ENCODE measurements at places on chromosomes 7 and 10.

GRCh38 chr10:75861582-75861981 is 430.2 kb downstream of the LRMDA start:
- no peak for DNase-seq

DNA sequence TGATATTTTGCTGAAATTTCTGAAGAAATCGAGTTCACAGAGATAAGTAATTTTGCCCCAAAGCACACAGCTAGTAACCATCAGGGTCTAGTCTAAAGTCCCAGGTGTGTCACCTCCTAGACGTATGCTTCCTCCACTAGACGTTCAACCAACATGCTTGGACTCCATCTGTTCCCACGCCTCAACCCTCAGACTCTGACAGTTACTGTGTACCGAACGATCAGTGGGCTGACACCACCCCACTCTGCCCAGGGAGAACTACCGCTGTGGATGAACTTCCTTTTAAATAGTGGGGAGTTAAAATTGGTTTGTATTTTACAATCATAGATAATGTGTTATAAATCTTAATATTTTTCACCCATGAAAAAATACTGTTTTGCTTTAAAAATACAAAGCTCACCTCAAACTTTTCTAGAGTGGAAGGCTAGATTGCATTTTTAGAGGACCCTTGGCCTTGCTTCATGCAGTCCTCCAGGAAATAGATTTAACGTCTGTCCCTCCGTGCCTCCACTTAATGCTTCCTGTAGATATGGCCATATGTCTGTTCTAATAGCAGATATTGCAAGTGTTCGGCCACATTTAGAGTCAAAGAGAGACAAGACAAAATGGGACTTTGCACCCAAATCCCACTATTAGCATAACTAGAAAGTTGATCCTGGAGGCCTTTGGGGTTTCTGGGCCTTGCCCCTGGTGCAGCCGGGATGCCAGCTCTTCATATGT is 91.4 kb upstream of the ZPBP start:
- DNase-seq, result no peak

- DNase-seq, result no peak
Observed at GRCh38 chr7:3215624-3216585, 85.1 kb upstream of the SDK1 start.

DNA sequence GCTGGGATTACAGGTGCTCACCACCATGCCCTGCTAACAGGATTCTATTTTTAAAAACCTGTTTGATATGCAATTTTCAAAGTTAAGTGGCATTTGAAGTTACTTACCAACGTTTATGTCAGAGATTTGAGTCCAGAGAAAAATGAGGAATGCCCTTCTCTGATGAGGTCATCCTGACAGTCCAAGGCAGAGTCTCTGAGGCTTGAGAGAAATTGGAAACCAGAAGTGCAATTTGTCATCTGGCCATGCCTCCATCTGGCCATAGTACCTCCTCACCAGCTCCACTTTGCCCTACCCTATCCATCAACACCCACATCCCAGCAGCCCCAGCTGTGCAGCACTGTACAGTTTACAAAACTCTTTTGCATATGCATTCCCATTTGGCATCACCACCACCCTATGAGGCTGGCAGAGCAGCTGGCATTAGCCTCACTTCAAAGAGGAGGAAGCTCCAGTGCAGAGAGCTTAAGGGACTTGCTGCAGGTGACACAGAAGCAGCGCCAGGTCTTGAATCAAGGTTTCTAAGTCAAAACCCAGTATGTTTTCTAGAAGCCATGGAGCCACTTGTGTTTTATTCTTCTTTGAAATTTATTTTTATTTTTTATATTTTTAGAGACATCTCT is 54.5 kb upstream of the PDZD8 start:
- DNase-seq, result no peak

- no peak for DNase-seq
Observed at GRCh38 chr7:35553519-35553918, 141.4 kb downstream of the HERPUD2 start.

DNA sequence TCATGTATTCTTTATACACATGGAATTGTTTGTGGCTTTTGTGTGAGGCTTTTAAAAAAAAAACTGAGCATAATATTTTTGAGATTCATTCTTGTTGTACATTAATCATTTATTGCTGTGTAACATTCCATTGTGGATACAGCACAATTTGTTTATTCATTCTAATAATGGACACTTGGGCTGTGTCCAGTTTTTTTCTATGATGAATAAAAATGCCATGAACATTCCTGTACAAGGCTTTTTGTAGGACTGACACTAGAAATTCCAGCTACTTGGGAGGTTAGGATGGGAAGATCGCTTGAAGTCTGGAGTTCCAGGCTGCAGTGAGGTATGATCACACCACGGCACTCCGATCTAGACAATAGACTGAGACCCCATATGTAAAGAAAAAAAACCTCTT is 254.3 kb upstream of the CACNA2D1 start:
- no peak for DNase-seq

DNA sequence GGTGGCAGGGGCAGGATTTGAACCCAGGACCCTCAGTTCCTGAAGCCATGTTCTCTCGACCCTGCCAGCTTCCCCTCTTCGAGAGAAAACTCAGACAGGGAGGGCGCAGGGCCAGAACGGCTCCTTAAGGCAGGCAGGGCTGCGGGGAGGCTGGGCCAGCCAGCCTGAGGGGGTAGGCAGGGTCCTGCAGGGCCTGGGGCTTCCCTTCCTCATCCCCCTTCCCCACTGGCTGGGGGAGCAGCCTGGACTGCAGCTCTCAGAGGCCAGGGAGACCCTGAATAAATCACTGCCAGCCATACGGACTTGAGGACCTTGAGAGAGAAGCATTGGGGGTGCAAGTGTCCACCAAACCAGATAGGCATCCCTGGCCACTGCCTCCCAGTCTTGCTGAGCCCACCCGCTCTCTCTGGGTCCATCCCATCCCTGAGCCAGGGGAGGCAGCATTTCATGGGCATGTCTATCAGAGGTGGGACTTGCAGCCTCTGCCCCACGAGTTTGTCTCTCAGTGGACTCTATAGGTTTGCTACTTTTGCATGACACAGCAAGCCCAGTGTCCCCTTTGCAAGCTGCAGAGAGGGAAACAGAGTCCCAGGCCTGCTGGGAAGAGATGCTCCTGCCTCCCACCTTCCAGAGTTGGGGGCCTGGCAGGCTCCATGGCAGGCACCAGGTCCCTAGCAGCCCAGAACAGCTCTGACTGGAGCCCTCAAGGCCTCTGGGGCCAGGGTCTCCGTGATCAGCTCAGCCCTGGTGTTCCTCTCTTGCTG is 70.9 kb downstream of the MYL10 start:
- DNase-seq, result no peak

GRCh38 chr7:93574269-93574645 is 267 bp downstream of the CALCR start:
- DNase-seq, result no peak

DNA sequence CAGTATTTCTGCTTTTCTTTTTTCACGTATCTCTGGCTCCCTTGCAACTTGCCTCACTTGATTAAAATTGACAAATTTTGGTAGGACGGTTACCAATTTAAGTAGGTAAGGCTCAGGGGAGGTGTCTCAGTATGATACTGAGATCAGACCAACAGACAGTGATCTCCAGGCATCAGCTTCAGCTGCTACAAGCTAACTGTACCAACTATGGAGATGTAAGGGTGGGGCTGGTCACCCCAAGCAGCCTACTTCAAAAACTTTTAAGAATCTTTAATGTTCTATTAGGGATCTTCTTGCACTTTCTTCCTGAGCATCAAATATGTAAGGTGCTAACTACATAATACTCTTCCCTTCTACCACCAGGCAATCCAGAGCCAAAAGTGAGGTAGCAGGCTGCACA is 26.9 kb downstream of the SLC35B4 start:
- DNase-seq, result no peak

GRCh38 chr7:124688991-124689390 is 76.6 kb downstream of the GPR37 start:
- DNase-seq, result no peak

DNA sequence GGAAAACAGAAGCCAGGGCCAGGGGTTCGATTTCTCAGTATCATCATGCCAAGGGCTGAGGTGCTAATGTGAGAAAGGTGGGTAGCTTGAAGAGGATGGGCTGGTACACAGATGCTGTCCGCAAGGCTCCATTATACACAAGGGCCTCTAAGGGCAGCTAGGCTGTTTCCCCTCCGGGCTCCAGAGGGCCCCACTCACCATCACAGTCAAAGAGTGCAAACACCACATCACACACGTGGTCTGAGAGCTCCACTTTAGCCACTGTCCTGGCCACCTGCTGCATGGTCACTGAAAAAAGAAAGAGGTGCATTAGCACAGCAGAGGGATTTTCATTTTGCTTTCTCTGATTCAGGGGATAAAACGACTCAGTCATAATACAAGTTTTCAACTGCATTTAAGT is 20.9 kb upstream of the DNAJB12 start:
- DNase-seq, result no peak

DNA sequence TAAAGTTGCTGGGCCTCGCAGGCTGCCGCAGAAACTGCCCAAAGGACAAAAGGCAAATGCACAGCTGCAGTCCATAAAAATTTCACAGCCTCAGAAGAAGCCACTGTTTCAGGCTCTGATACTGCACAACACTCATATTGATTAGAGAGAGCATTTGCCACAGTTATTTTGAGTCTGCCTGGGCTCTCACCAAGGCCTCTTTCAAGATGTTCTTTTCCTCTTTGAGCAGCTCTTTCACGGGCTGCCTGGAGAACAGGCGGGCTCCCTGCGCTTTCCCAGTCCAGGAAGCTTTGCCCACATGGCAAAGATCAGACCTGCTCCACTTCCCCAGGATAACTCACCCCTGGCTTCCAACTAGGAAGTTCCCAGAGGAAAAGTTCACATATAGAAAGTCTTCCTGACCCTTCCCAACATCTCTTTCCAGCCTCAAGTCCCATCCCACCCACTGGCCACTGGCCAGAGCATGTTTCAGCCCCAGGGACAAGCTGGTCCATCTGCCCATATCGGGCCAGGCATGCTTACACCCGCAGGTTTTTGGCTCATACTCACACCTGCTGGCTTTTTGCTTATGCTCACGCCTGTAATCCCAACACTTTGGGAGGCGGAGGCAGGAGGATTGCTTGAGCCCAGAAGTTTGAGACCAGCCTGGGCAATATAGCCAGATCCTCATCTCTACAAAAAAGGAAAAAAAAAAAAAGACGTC is 3.3 kb downstream of the SLIT1 start:
- no peak for DNase-seq

GRCh38 chr7:107427462-107427861 is 42.4 kb upstream of the GPR22 start:
- no peak for DNase-seq

DNA sequence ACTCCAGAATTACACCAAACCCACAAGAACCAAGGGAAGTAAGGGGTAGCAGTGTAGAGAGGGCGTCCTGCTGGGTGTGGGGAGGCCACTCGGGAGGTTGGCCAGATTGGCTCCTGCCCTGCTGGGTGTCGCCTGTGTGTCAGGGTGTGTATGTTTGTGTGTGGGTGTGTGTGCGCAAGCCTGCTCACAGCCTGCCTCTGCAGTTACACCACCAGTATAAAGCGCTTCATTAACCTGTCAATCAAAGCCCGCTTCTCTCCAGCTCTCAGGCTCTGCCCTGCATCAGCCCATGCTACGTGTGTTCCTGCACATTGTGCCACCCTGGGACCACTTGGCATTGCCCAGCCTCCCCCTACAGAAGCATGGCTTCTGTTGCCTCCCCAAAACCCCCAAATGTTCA is 83.3 kb upstream of the PAX2 start:
- DNase-seq, result no peak

DNA sequence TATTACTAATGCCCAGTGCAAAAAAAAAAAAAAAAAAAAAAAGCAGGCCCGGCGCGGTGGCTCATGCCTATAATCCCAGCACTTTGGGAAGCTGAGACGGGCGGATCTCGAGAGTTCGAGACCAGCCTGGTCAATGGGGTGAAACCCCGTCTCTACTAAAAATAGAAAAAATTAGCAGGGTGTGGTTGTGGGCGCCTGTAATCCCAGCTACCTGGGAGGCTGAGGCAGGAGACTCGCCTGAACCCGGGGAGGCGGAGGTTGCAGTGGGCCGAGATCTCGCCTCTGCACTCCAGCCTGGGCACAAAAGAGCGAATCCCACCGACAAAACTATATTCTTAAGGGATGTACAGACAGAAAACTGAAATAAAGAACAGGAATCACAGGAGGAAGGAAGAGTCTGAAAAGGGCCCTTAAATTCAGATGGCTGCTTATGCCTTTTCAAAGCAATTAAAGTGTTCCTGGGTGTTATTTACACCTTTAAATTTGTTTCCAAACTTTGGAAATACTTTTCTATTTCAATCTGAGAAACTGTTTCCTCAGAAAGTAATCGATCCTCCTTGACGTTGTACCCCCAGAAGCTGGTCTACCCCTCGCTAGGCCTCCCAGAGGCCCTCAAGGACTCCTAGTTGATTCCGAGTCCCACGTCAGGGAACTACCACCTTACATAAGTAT is 2.0 kb upstream of the KMT2E start:
- DNase-seq, result peak; percentile 9

- DNase-seq, result no peak
Observed at GRCh38 chr7:149196151-149196704, 882 bp downstream of the ZNF282 start.

DNA sequence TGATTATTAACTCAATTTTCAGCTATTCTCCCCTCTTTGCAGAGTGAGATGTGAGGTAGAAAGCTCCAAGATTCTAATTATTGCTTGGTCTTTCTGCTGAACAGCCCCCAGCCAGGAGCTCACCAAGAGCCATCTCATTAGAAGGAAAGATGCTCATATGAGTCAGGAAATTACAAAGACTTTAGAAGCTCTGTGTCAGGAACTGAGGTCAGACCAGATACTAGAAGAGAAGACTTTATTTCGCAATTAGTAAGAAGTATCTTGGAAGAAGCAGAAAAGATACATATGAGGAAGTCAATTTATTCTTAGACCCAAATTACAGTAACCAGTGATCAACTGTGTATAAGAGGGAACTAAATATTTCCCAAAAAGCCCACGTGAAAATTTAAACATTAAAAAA is 626.9 kb downstream of the ZWINT start:
- no peak for DNase-seq

DNA sequence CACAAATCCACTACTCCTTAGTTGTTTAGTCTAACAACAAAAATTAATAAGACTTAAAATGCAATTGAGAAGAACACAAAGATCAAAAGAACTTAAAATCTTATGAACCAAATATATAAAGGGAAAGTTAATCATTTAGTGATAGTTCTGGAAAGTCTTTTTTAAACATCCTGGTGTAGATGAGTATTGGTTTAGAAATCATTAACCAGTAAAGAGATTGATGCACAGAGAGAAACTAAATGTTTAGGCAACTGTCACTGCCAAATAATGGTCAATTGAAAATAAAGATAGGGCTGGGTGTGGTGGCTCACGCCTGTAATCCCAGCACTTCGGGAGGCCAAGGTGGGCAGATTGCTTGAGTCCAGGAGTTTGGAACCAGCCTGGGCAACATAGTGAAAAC is 44.9 kb downstream of the SP8 start:
- DNase-seq, result no peak

GRCh38 chr7:121824276-121824675 is 48.7 kb upstream of the PTPRZ1 start:
- DNase-seq, result no peak

- DNase-seq, result no peak
Observed at GRCh38 chr7:150965273-150965830, 12.8 kb downstream of the KCNH2 start.

DNA sequence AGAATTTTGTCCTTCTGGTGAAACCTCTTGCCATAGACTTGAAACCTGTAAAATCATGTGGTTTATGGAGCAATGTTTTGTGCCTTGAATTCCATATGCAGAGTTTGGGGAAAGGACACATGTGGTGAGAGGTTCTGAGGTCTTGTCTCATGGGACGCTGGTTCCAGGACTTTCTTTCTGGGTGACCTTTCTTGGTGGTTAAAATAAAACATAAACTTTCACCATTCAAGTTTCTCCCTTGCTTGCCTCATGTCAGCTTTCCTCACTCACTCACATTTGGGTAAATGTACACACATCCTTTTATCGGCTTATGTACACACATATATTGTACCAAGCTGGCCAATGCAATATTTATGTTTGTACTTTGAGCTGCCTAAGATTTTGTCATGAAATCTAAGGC is 144.9 kb upstream of the CELF2 start:
- no peak for DNase-seq
